ENCODE measurements at places on chromosomes 4 and X. TPM values are rescaled to one million over a fixed set of nuclear protein-coding genes. Genes with fewer than 3 reads are reported as not detected.

Gene NSUN7
- total RNA-seq = not detected

- peak; percentile 80 for DNase-seq
These were observed at the start of gene GPM6B for GRCh38 chrX:13816643-13817627. TSS of gene GPM6B (minus strand) at chrX:13817093. CDS start at chrX:13816904, 189 bp downstream.

Gene CCKAR
- not detected for total RNA-seq

- DNase-seq = peak; percentile 27
These were observed 34.2 kb downstream of the ARHGEF9 start for GRCh38 chrX:63750811-63751210.

Gene TBC1D25
- total RNA-seq = 2.0 TPM

- no peak for DNase-seq
These were observed 147.8 kb downstream of the GRIA3 start for GRCh38 chrX:123331859-123332258.

GRCh38 chrX:24023972-24024669 lies 2.9 kb downstream of the KLHL15 start:
- peak; percentile 28 for DNase-seq

DNA sequence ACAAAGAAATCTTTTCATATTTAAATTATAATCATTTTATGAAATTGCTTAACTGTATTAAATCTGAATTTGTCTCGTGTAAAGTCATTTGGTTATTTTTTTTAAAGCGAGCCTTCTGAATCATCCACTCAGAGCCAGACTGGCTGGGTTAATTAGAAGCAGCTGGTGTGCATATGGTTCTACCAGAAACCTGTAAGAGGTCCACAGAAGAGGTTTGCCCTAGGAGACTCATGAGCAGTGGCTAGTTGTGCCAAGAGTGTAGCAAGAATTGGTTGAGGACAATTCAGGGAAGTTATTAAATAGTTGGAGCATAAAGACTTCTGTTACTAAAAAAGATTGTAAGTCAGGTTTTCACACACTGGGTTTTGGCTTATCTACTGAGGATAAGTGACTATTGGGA lies 267.4 kb downstream of the IL1RAPL2 start:
- DNase-seq = no peak

- DNase-seq = no peak
These were observed 8.4 kb upstream of the LDOC1 start for GRCh38 chrX:141185366-141185765.

DNA sequence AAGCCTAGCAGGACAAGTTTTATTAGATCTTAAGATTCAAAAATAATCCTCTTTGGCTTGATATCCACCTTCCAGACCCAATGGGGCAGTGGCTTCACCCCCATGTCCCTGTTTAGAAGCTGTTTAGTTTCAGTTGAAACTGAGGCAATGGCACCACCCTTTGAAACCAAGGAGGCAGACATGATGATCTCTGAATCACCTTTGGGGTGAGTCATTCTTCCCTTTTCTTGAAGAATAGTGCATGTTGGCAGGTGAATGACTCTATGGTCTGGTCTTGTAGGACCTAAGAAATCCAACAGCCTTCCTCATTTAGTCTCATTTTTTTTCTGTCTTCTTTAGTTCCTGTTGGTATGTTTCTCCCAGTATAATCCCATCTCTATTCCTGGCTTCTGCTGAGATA lies 29.5 kb upstream of the BMP15 start:
- DNase-seq = no peak
